ENCODE measurements at places on chromosomes 7 and 10.

DNA sequence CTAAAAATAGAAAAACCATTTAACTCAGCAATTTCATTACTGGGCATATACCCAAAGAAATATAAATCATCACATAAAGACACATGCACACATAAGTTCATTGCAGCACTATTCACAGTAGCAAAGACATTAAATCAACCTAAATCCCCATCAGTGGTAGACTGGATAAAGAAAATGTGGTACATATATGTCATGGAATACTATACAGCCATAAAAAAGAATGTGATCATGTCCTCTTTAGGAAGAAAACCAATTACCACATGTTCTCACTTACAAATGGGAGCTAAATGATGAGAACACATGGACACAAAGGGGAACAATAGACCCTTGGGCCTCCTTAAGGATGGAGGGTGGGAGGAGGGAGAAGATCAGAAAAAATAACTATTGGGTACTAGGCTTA lies 36.0 kb upstream of the ACBD5 start:
- no peak for DNase-seq

GRCh38 chr10:12056748-12057147 lies 12.0 kb upstream of the DHTKD1 start:
- DNase-seq, result no peak

DNA sequence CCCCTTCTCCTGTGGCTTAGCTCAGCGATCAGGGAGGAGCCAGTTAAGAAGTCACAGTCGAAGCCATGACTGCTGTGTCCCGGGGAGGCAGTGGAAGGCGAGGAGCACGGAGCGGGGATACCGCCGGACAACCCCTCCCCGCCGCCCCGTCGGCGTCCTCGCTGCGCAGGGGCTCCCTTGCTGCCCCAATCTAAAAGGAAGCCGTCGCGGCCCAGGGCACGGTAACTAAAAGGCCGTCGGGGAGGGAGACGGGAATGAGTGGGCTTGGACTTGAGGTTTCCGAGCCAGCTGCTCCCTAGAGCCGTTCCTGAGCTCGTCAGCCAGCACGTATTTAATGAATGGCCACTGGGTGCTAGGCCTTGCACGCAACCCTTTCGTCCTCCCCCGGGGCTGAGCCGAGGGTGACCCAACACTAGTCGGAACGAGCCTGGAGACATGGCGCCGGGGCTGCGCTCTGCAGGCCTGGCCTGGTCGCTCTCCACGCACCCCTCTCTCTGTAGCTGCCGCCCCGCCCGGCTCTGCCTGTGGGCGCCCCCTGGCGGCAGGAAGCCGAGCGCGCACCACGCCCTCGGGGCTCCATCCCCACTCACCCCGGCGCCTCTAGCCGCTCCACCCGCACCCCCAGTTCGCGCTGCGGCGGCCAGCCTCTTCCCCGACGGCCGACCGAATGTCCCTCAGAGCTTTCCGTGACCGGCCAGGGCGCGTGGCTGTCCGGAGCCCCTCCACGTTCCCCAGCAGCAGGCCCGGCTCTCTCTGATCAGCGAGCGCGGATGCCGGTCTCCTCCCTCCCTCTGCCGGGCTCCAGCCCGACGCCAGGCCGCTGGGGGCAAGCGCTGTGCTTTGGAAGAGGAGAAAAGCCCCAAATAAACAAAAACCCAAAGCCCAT lies 29.3 kb upstream of the KCNK18 start:
- DNase-seq, result peak; percentile 82

DNA sequence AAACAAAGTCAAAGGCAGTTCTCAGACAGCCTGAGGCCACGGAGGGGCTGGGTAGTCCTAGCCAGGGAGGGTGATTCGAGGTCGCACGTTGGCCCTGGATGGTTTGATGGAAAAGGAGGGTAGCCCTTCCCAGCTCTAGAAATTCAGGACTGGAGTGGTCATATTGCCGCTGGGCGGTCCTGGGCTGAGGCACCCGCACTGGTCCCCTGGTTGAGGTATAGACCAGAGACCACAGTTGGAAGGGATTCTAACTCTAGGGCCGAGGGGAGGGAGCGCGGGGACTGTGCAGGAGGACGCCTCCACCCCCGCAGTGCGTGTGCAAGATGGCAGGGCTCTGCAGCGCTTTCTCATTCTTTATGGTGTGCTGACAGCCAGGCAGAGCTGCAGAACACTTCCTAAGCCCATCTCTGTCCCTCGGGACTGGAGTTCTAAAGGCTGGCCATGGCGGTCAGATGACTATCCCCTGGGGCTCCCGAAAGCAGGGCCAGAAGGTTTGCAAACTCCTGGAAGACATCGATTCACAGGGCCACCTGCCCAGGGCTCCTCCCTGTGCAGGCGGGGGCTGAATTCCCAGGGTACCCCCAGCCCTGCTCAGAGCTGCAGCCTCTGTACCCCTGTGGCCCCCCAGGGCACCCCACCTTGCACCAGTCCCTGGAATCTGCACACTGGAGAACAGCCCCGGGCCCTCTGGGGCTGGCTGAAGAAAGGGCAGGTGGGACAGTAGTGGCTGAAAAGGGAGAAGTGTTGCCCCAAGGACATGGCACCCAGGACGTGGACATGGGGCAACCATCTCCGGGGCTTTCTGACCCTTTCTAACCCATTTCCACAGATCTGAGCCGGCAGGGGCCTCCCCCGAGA lies 51.0 kb upstream of the ELN start:
- no peak for DNase-seq

- DNase-seq, result no peak
These were observed 110.4 kb downstream of the HIPK2 start for GRCh38 chr7:139667377-139667776.

- peak; percentile 47 for DNase-seq
These were observed 36.0 kb downstream of the GNA12 start for GRCh38 chr7:2807845-2808772.

GRCh38 chr7:136086712-136087111 lies 109.6 kb upstream of the MTPN start:
- DNase-seq, result no peak

DNA sequence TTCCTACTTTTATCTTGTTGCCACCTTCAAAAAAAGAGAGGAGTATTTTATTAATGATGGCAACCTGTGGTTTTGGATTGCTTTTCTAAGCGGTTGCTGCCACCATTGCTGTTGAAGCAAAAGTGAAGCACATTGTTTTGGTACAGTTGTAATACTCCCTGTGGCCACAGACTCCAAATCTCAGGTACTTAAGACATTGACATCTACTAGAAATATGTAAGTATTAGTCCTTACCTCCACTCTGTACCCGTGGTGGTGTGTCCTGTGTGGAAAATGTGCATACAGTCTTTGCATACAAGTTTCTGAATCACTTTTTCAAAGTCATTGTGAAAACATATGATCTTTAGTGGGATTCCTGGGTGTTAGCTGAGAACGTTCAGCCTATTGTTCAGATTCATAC lies 85.7 kb downstream of the ANLN start:
- DNase-seq, result no peak

DNA sequence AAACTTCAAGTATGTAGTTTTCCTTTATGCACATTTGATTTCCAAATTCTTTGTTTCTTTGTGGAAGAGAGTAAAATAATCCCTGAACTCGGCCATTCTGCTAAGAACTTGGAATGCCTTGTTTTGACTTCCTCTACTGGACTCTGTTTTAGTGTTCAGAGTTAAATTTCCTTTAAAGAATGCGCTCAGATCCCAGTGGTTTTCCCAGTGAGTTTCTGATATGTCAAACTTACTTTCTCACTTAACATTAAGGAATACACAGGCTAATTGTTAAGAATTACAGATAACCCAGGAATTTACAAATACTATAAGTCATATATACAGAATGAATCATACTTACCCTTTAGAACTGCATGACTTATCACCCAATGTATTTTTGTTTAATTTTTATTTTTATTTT lies 1067.6 kb upstream of the CELF2 start:
- no peak for DNase-seq

DNA sequence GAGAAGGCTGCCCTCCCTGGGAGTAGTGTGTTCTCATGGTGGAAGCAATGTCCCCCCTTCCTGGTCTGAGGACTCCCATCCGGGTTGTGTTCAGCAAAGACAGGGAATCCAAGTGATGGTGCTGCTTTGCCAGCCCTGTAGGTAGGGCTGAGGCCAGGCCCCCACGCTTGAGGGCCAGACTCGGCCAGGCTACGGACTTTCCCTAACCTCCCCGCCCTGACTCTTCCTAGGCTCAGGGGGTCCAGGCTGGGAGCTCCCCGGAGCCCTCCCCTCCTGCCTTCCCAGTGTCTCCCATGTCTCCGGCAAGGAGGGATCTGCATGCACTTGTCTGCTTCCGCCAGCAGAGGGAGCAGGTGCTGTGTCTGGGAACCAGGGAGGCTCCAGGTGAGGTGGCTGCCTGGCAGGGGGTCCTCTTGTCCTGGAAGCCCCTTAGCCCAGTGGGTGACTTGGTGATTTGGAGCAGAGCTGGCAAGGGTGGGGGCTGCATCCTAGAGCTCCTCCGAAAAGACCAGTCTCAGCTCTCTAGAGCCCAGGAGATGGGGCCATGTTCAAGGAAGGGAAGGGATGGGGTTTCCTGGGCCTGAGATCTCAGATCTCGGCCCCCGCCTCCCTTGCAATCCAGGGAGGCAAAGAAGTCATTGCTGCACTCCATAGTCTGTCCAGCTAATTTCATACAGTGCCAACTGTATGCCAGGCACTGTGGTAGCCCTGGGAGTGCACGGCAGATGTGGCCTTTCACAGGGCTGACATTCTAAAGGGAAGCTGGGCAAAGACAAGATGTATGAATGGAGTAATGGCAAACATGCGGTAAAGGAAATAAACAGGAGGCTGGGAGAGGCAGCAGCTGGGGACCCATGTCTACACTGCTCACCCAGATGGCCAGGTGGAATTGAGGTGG lies 20.3 kb upstream of the SFRP5 start:
- DNase-seq, result peak; percentile 70

GRCh38 chr10:35336921-35337823 lies 863 bp downstream of the CCNY start:
- no peak for DNase-seq

DNA sequence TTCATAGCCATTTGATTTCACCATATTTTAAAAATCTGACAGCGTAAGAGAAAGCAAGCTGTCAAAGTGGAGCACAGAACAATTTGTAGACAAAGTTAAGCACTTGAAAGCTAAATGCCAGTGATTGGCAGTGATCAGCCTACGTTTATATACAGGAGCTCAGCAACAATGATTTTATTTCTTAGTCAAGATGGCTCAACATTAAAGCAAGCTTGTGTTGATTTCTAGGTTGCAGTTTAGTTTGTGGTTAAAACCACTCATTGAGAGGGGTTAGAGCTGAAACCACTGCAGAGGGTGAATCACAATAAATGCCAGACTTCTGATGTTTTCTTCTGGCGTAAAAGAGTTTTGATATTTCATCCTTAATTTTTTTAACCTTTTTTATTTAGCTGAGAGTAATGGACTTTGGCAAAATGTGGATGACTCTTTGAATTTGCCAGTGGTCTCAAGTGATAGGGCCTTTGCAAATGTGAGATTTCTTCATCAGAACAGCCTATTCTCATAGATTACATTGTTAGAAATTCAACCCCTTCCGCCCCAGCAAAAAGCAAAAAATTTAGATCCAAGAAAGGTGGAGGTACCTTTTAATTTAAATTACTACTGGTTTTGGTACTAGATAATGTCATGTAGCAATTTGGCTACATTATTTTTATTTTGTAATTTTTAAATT lies 73.8 kb downstream of the SHOC2 start:
- no peak for DNase-seq

GRCh38 chr10:88858491-88858890 lies 6.8 kb upstream of the ANKRD22 start:
- DNase-seq, result no peak

GRCh38 chr10:62710182-62710581 lies 94.3 kb upstream of the ADO start:
- no peak for DNase-seq

GRCh38 chr7:116307253-116307652 lies 96.9 kb downstream of the TES start:
- DNase-seq, result no peak

GRCh38 chr7:46160861-46161260 lies 239.8 kb upstream of the IGFBP3 start:
- DNase-seq, result no peak

DNA sequence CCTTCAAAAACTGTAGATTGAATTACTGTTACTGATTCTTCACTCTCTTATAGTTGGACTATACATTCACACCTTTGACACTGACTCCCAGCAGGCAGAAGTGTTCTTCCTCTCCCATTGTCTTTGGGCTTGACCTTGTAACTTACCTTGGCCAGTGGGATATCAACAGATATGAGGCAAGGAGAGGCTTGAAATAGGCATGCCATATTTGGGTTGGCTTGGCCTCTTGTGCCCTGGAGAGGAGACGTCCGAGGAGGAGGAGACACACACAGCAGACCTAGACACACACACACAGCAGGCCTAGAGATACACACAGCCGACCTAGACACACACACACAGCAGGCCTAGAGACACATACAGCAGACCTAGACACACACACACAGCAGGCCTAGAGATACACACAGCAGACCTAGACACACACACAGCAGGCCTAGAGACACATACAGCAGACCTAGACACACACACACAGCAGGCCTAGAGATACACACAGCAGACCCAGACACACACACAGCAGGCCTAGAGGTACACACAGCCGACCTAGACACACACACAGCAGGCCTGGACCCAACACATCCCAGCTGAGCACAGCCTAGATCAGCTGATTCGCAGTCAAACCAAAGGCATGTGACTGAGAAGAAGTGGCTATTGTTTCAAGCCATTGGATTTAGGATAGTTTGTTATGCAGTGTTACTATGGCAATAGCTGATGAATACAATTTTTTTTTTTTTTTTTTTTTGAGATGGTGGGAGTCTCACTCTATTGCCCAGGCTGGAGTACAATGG lies 12.5 kb upstream of the GNA12 start:
- DNase-seq, result no peak

DNA sequence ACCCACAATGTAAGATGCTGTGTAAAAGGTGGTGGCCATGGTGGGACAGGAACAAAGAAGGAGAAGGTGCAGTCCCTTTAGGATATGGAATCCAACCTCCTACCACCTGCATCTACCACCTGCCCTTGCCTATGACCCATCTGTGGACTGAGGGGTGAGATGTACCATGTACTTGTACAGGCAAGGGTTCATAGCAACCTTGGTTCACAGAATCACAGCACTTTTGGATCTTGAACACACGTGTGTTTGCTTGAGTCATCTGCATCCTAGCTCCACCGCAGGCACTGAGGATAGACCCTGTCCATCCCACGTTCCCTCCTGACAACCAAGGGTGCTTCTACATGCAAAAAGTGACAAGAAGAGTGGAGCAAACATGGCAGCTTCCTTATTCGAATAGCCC lies 162.3 kb downstream of the GFRA1 start:
- DNase-seq, result no peak

All from GM12891 (cell line).